ENCODE measurements at places on chromosomes 6 and 20. TPM values are rescaled to one million over a fixed set of nuclear protein-coding genes. Genes with fewer than 3 reads are reported as not detected.

Gene WASF1
- 10.0 TPM for total RNA-seq

Gene GPX6
- total RNA-seq = not detected

Gene CCDC28A
- total RNA-seq = 11.8 TPM

Gene RIMS1
- not detected for total RNA-seq

Gene CALHM6
- total RNA-seq = not detected

Gene C6orf120
- 13.5 TPM for total RNA-seq

Gene HLA-DQB2
- total RNA-seq = not detected

Gene CST7
- not detected for total RNA-seq

Gene BTBD9
- total RNA-seq = 1.8 TPM

Gene TOX2
- total RNA-seq = 13.8 TPM

Gene MDC1
- 14.9 TPM for total RNA-seq

Gene TRIM40
- total RNA-seq = not detected

Gene DLK2
- 7.0 TPM for total RNA-seq

Gene PCED1A
- total RNA-seq = 25.6 TPM

Gene TBX18
- 14.9 TPM for total RNA-seq

Gene HDGFL1
- total RNA-seq = not detected

Gene MUC21
- not detected for total RNA-seq
